Right atrium auricular region (tissue), 2 donors: ENCODE measurements at places on chromosomes 12 and 14. TPM values are rescaled to one million over a fixed set of nuclear protein-coding genes. Genes with fewer than 3 reads are reported as not detected.

The GARIN6 gene
- total RNA-seq = not detected

- no peak for DNase-seq
These were observed 332.6 kb downstream of the GLT1D1 start for GRCh38 chr12:129185855-129186254.

DNA sequence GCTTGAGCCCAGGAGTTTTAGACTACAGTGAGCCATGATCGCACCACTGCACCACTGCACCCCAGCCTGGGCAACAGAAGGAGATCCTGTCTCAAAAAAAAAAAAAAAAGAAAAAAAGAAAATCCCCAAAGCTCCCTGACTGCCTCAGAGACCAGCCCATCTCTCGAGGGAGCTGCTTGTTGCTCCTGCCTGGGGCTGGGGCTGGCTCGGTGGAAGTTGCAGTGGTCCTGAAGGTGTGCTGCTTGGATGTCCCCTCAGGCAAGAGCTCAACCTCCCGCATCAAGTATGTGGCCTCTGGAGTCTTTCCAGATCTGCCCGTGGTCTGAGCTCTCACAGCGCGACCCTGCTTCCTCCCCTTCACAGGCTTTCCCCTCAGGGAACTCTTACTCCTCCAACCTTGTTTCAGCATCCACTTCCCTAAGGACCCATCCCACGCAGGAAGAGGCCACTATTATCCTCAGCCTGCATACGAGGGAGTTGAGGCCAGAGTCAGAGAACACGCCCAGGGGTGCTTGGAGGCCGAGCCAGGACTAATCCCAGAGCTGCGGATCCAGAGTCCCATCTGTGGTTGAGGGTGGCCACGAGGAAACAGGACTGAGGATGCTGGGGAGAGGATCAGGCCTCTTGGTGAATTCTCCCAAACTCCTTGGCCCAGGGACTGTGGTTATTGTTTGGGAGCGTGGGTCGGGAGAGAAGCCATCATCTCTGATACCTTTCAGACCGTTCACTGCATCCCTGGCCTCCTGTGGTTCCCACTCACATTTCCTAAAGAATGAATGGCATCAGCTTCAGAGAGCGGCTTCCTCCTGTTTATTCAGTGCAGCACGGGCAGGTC is 624.6 kb downstream of the AACS start:
- no peak for DNase-seq

DNA sequence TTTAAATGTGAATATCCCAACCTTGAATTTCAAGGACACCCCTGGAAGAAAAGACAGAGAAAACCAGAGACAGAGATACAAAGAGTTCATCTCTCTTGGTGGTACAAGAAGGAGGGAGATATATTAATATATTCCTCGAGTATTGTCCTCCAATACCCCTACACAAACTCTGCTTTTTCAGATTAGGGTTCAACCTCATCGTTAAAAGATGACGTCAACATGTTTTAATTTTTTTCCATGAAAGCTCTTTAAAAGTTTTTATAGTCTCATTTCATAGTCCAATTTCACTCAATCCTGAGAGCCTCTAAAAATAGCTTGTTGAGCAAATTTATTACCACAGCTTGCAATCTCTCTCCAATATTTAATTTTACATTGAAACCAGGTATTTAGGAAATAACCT is 19.4 kb downstream of the RHOJ start:
- DNase-seq = no peak

DNA sequence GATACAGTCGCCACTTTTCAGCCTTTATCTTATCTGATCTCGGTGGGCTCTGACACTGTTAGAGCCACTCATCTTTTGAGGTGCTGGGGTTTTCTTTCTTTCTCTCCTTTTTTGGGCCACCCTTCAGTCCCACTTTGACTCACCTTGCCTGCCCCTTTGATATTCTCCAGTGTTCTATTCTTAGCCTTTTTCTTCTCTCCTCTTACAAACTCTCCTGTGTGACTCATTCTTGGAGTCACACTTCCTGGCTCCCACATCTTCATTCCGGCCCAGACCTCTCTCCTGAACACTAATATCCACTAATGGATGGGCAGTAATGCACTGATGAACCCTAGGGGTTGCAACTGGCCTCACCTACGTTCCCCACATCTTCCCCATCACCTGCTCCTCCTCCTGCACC is 2.2 kb upstream of the DCD start:
- no peak for DNase-seq

DNA sequence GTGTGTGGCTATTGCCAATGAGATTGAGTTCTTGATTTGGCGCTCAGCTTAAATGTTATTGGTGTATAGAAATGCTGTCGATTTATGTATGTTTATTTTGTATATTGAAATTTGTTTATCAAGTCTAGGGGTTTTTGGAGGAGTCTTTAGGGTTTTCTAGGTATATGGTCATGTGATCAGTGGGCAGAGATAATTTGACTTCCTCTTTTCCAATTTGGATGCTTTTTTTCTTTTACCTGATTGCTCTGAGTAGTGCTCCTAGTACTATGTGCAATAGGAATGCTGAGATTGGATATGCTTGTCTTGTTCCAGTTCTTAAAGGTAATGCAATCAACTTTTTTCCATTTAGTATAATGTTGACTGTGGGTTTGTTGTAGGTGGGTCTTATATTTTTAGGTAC is 99.8 kb upstream of the PMCH start:
- no peak for DNase-seq

GRCh38 chr12:118292836-118293235 is 79.9 kb downstream of the TAOK3 start:
- no peak for DNase-seq

- no peak for DNase-seq
These were observed 153.9 kb downstream of the CHST11 start for GRCh38 chr12:104610513-104611235.

GRCh38 chr12:59386236-59386635 is 209.6 kb upstream of the SLC16A7 start:
- DNase-seq = no peak

DNA sequence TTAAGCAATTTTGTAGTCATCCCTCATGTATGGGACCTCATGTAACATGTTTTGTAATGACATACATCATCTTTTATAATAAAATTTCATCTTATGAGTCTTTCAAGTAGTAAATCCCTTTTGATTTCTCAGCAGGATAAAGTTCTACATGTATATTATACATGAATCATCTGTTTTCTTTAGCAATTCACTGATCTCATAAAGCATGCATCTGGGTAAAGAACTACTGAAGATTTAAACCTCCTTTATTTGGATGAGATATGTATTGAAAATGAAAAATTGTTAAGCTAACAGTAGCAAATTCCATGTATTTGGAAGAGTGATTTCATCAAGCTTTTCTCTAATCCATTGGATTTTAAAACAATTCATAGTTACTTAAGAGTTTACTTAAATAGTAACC is 126.9 kb downstream of the KITLG start:
- DNase-seq = no peak

GRCh38 chr14:92448786-92449185 is 64.8 kb upstream of the RIN3 start:
- DNase-seq = no peak

DNA sequence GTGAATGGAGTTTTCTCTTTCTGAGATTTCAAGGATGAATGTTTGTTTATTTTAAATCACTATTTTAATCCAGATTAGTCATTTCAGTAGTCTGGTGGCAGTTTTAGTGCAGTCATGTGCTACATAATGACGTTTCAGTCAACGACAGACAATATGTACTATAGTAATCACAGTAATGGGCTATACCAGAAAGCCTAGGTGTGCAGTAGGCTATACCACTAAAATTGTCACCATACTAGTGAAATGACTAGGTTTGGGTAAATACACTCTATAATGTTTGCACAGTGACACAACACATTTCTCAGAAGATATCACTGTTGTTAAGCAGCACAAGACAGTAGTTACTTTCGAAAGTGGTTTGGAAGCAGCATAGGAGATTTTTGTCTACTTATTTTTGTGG is 203.1 kb downstream of the ETNK1 start:
- DNase-seq = no peak
